OCI-M1 (cell line): ENCODE measurements at places on chromosomes 3 and 15.

DNA sequence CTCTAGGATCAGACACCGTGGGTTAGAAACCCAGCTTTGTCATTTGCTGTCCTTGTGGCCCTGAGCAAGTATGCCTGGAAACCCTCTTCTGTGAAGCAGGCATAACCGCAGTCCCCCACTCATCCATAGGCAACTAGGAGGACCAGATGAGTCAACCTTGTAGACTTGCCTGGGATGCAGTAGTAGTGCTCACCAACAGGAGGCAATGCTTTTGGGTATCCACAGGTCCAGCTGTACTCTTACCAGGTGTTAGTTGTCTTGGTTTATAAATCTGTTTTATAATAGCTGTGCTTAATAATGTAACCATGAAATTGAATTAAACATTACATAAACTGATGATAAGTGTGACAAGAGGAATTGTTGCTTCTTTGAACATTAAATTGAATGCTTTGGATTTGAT lies 389.3 kb downstream of the IL20RB start:
- DNase-seq: no peak

GRCh38 chr3:49199900-49200281 lies 28.5 kb downstream of the KLHDC8B start:
- DNase-seq: no peak

GRCh38 chr15:78048628-78048920 lies 28.9 kb downstream of the TBC1D2B start:
- no peak for DNase-seq

GRCh38 chr3:30642849-30643361 lies 36.5 kb downstream of the TGFBR2 start:
- no peak for DNase-seq
